ENCODE measurements at places on chromosomes 2 and 18.

DNA sequence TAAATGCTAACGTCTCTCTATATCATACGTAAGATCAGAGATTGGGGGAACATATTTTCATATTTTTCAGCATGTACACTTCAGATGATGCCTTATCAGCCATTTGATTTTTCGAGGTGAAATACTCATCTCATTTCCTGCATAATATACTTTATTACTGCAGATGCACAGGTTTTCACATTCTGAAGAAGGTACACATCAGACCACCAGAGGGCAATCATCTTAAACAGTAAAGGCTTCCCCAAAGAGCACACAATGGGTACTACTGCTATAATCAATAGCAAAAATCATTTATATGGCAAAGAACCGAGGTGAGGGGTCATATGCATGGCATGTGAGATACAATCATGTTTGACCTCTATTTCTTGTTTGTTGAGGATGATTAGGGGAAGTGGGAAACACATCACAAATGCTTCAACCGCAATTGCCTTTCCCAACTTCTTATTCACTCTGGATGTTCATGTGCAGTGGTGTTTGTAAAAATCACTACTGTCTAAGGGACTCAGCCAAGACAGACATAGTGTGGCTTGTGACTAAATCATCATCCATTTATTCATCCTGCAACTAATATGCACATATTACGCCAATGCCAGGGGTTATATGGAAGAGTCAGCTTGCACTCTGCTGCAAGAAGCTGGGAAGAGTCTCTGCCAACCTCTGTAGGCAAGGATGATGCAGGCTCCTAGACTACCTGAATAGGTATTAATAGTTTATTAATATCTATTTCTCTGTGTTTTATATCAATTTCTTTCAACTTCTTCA lies 118.7 kb downstream of the EPB41L3 start:
- no peak for DNase-seq

DNA sequence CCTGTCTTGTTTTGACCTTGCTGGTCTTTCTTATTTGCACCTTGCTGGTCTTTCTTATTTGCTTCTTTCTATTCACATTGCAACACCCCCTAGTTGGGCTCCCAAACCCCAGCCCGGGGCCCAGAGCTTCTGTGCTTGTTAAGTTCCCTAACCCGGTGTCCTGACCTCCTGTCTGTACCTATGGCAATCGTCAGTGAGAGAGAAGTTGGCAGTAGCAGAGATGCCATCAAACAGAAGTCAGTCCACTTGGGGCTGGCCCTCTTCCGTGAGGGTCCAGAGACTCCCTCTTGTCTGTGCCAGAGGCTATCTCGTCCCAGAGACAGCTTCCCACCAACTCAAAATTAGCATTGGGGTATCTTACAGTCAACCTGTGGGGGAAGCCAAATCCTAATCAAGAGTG lies 55.7 kb downstream of the DPYSL5 start:
- DNase-seq = no peak

DNA sequence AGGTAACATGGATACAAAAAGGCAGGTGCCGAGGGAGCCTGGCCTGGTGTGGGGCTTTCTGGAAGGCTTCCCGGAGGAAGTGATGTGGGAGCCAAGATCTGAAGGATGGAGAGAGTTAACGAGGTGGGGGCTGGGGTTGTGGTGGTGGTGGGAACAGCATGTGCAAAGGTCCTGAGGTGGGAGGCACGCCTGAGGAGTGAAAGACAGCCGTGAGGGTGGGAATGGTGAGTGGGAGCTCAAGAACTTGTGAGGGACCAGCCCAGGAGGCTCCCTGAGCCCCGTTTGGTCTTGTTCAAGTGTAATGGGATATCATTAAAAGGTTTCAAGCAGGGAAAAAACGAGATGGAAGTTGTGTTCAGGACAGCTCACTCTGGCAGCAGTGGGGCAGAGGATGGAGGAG lies 35.2 kb downstream of the TRPM8 start:
- DNase-seq = no peak

DNA sequence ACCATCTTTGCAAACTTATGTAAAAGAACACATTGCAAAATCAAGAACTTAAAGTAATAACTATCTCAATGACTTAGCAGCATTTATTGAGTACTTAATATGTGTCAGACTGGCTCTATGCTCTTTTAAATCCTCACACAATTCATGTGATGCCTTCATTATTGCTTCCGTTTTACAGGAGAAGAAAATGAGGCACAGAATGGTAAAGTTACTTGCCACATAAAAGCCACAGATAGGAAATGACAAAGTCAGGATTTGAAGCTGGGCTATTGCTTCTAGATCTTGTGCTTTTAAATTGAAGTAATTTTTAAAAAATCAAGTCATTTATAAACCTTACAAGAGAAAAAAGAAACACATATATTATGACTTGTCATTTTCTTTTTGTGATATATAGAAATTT lies 174.2 kb downstream of the WDR7 start:
- no peak for DNase-seq

DNA sequence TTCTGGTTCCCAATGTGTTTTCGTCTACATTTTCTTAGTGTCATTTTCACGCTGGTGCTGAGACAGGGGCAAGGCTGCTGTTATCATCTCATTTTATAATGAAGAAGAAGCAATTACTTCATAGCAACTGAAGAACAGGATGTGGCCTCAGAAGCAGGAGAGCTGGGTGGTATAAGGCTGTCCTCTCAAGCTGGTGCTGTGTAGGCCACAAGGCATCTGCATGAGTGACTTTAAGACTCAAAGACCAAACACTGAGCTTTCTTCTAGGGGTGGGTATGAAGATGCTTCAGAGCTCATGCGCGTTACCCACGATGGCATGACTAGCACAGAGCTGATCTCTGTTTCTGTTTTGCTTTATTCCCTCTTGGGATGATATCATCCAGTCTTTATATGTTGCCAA lies 7.3 kb downstream of the IL36G start:
- no peak for DNase-seq

- no peak for DNase-seq
Measured at GRCh38 chr2:11286749-11287148, 57.7 kb downstream of the ROCK2 start.

DNA sequence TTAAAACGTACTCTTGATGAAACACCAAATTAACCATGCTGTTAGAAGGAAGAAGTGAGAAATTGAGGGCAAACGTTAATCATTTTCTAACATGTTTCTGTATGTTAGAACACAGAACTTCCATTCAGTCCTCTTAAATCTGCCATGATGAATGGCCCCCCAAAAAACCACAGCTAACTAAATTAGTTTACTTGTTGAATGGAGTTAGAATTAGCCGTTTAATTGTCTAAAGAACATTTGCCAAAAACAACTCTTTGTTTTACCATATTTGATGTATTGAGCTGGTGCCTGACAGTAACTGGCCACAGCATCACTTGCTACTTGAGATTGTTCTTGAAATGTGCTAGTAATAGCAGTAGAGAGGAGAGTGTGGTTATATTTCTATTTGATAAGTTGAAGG lies 12.7 kb downstream of the CCNYL1 start:
- no peak for DNase-seq

DNA sequence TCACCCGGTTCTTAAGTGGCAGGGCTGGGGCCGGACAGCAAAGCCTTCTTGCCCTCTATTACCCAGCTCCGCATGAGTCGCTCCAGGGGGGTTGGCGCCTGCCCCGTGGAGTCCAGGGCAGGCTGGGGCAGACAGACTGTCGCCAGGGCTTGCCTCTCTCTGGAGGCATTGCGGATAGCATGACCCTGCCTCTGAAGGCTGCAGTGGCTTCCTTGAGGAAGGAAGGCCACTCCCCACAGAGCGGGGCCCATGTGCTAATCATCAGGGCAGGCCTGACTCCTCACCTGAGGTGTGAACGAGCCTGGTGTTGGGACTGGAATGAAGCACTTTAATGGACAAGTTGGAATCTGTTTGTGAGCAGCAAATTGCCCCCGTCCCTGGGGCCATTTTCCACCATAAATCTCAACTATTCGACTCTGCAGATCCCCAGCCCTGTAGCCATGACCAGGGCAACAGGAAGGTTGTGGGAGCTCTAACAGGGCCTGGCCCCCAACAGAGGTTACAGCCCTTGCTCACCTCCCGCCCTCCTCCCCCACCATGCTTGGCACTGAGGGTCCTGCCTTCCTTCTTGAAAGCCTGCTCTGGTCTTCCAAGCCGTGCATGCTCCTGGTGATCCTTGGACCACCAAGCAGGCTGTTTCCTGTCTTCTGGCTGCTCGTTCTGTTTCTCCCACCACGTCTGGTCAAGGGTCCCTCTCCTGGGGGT lies 144.9 kb upstream of the HAAO start:
- DNase-seq = no peak

Data from hematopoietic multipotent progenitor cell treated with erythropoietin and hydrocortisone succinate and interleukin-3 and kit ligand, for 17 days (in vitro differentiated cells).